Cortex of kidney (tissue), 1 donor: ENCODE measurements at places on chromosomes 4 and X.

GRCh38 chrX:129495900-129496299 lies 27.4 kb downstream of the SMARCA1 start:
- DNase-seq = no peak

GRCh38 chr4:113718252-113718651 lies 43.3 kb downstream of the CAMK2D start:
- DNase-seq = no peak

DNA sequence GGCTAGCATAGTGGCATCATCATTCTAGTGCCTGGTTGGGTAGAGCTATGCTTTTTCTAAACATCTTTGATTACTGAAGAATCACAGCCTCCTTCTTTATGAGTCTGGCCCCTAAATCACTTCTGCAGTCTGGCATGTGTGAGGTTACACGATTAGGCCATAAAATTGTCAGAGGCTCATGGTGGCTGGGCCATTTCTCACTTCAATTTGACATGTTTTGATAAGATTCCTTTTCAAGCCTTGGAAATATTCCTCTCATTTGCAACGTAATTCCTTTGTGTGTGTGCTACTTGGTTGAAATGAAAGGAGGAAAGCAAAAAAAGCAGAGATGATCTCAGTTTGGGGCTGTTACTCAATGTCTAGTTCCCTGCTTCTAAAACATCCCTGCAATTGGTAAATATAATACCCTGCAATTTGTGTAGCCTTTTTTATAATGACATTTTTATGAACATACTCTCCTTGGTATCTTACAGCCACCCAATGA lies 6.2 kb downstream of the CCKAR start:
- DNase-seq = no peak

- DNase-seq = no peak
These were observed 2750.2 kb downstream of the ARAP2 start for GRCh38 chr4:33494150-33494549.

GRCh38 chr4:86685401-86685800 lies 91.3 kb downstream of the PTPN13 start:
- no peak for DNase-seq

- no peak for DNase-seq
These were observed 20.5 kb upstream of the DDX3X start for GRCh38 chrX:41313419-41313818.

GRCh38 chr4:64882311-64883086 lies 473.2 kb upstream of the TECRL start:
- no peak for DNase-seq

DNA sequence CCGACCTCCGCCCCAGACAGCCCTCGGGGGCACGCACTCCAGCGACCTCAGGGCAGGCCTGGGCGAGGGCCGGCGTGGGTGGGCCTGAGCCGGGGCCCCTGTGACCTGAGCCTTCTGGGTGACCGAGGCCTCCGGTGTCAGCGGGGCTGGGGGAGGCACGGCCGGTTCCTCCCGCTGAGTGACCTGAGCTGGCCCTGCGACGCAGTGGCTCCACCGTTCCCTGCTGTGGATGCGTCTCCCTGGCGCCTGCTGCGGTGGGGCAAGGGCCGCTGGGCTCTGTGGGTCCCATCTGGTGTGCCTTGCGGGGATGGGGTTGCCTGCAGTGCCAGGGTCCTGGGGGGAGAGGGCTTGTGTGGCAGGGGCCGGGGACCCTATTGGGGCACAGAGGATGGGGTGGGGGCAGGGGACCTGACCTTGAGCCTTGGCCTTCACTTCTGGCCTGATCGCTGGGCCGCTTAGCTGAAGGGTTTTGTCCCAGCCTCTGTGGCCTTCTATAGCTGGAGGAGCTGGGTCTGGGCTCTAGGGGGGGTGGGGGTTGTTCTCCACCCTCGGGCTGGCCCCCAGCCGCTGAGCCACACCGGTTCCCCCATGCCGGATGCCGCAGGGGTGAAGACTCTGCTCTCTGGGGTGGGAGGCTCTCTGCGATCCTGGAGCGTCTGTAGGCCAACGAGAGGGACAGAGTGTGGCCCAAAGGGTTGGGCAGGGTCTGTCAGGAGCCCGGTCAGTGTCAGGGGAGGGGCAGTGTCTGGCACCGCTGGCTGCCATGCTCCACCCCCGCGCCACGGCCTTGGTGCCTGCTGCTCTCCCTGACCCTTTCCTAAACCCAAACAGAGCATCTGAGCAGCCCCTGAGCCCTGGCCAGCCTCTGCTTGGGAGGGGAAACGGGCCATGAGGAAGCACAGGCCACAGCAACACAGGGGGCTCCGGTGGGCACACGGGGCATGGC lies 2.3 kb downstream of the NAT8L start:
- no peak for DNase-seq

DNA sequence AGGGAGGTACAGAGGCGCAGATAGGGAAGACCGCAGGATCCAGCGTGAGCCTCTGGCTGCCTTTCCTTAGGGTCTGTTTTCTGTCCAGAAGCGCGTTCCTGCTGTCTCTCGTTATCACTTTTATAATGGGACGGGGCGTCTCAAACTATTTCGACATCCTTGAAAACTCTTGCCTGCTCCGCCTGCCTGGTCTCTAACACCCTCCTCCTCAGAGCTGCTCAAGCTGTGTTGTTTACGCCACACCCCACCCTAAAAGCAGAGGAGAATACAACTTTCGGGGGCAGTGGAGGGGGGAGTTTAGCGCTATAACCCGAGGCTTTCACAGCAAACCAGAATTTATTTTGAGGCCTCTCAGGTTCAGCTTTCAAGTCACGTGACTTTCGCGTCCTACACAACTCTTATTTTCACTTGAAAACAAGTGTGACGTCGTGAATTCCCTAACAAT lies 646 bp upstream of the FAM3A start:
- DNase-seq = no peak
